ENCODE measurements at places on chromosomes 11 and 22.

GRCh38 chr11:7612056-7612660 is 61.1 kb downstream of the CYB5R2 start:
- no peak for DNase-seq

DNA sequence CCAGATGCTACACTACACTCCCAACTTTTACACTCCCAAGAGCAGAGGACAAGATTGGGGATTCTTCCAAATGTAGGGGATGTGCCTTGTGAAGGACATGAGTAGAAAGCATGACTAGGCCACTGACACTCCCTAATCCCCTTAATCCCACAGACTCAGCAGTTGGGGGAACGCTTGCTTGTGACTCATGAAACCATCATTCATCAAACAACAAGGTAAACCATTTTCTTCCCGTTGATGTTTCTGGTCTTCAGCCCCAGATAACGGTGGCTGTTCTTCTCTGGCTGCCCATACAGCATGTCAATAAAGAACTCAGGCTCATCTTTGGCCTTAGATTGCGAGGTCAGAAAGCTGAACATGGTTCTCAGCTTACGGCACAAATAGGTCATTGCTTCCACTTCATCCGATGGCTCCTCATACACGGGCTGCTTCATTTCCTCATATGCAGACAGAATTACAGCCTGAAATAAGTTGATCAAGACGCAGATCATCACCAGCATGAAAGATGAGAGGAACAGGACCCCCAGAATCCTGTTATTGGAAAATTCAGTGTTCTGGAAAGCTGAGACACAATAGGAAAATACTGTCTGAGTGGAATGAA is 6.4 kb upstream of the CDPF1 start:
- DNase-seq: no peak

GRCh38 chr22:49657275-49657973 is 170.2 kb downstream of the BRD1 start:
- peak; percentile 69 for DNase-seq

- no peak for DNase-seq
These were observed 25.9 kb downstream of the RAB6A start for GRCh38 chr11:73734993-73735392.

DNA sequence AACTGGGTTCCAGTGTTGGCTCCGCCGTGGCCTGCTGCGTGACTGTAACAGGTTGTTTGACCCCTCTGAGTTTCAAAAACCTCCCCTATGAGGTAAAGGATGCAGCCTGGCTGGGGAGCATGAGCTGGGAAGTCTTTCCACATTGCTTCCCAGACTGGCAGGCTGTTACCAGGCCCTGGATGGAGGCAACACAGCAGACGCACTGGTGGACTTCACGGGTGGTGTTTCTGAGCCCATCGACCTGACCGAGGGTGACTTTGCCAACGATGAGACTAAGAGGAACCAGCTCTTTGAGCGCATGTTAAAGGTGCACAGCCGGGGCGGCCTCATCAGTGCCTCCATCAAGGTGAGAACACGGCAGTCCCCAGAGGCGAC is 11.4 kb downstream of the OMP start:
- DNase-seq: no peak

GRCh38 chr22:47030143-47030661 is 267.8 kb downstream of the TBC1D22A start:
- no peak for DNase-seq

DNA sequence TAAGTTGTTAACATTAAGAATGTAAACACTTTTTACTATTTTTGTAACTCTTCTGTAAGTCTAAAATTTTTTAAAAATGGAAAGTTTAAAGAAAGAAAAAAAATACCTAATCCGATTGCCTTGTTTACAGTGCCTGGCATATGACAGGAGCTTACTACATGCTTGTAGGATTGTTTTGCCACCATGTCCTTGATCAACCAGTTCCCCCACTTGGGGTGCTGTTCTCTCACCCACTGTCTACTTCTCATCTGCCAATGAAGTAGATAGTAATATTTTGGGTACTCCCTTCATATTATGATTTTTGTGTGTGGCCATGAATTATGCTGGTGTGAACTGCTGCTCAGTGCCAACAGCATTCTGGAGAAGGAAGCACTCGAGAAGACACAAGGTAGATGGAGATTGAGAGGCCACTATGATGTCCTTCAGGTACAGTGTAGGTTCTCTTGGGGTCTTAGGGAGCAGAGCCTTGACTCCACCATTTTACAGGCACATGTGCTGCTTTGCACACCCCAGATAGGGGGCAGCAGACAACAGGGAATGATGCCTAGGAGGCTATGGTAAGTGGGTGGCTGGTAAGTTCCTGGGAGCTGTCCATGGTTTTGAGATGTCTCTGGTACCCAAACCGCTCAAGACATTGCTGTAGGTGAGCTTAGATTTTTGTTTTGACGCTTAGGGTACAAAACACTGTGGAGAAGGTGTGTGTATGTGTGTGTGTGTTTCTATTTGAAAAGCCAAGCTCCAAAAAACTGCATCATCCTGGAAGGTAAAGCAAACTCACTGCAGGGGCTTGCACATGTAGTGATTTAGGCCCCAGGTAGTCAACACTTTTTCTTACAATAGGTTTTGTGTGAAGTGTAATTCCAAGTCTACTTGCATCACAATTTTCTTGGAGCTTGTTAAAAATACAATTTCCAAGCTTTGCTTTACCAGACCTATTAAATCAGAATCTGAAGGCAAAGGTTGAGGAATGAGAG is 494.5 kb upstream of the LARGE1 start:
- no peak for DNase-seq

DNA sequence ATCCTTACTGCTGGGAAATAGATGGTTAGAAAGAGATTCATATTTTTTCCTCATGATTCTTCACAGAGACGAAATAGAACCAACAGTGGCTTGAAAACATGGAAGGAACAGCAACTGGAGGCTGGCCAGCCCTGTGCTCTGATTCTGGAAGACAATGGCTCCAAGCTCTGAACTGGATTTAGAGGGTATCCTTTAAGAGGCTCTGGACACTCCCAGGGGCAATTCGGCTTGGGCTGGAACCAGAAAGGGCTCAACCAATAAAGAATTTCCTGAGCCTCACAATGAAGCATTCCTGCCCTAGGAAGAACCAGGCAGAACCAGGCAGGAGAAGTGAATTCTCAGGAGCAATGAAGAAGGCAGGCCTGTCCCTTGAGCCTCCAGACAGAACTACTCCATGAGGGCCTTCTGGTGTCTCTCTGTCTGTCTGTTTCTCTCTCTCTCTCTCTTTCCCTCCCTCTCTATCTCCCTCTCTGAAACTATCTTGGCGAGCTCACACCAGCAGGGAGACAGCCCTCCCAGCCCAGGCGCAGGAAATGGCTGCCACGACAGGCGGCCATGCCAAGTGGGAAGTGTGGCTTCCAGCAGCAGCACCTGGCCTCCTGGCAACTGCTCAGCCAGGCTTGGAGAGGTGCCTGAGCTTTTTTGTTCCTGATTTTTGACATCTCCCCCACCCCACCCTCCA is 93.3 kb downstream of the RCN1 start:
- DNase-seq: no peak

DNA sequence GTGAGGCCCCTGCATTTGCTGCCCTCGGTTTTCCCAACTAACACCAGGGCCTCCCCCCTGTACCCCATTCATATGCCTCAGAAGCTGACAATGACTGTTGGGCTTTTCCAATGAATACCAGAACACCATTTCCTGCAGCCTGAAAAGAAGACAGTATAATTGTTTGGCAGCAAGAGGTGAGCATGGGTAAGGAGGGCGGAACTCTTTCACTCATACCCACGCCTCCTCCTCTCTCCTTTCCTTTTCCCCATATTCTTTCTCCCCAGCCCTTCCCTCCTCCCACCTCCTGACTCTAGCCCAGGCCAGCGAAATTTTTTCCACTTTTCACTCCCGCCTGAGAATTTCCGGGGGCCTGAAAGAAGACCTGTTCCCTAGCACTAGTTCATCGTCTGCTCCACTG is 58.0 kb upstream of the CHST1 start:
- no peak for DNase-seq

Measured in activated CD4-positive, alpha-beta T cell treated with anti-CD3 and anti-CD28 coated beads, Interleukin-2, amount 50 U/mL, for 4 hours (primary cell).